ENCODE measurements at places on chromosomes 7 and 10. TPM values are rescaled to one million over a fixed set of nuclear protein-coding genes. Genes with fewer than 3 reads are reported as not detected.

- DNase-seq: no peak
These were observed 35.2 kb upstream of the GNA12 start for GRCh38 chr7:2879354-2879753.

DNA sequence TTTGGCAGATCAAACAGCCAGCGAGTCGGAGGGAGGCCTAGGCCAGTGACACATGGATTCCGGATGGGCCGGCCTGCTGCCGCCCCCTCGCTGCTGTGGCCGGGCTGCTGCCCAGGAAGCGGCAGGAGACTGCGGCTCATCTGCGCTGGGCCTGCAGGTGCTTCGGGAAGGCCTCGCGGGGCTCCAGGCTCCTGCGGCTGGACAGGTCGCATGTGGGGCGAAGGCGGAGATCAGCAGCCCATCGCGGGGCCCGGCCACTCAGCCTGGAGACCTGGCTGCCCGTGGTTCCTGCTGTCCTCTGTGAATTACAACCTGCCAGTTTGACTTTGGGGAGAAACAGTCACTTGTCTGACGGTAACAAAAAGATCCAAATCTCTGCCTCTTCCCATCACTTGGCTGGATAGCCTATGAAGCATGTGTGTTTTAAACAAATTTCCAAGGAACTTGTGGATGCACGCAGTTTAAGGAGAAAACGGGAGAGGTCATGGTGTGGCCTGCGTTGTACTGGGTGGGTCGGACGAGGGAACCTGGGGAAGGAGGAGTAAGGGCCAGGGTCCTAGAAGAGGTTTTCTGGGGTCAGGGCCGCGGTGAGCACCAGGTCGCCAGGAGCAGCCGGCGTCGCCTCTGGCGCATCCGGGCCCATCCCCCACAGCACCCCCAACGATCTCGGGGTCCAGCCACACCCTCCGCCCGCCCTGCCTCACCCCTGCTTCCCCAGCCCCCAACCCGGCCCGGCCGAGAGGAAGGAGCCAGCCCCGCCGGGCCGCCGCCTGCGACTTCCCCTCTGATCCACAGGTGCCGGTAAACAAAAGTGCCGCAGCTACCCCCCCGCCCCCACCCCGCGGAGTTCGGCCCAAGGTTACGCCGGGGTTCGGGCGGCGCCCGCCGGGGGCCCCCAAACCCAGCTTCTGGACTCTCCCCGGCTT, 1.6 kb downstream of the SPOCK2 start:
- no peak for DNase-seq

Gene TAS2R41
- total RNA-seq: not detected

- DNase-seq: no peak
These were observed 97.7 kb upstream of the RPA3 start for GRCh38 chr7:7816084-7816483.

- DNase-seq: no peak
These were observed 73.2 kb downstream of the TNS3 start for GRCh38 chr7:47508389-47509380.

Gene CDHR3
- 6.5 TPM for total RNA-seq

Gene MSMB
- not detected for total RNA-seq

- no peak for DNase-seq
These were observed 1.6 kb downstream of the MSRB2 start for GRCh38 chr10:23096802-23097549.

GRCh38 chr10:79042639-79043411, 25.9 kb upstream of the ZMIZ1 start:
- DNase-seq: no peak

DNA sequence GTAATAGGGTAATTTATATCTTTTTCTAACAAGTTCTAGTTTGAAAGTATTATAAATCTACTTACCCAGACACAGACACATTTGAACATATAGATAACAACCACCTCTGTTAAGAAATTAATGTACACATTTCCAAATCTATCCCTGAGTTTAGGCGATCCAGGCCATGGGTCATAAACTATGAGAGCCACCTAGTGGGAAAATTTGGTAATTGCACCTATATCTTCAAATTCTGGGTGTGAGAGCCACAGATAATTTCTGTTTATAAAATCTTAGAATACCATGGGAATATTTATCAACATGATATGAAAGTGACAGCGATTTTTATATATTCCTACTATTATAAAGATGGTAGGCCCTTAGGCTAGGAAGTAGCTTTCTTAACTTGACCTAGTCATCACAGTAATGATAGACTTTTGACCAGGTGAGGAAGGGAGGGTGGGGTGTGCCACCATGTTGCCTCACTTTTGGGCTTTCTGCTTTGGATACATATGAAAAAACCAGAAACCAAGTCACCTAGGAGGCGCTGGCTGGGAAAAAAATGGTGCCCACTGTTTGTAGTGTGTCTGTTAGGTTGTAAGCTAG, 8.0 kb upstream of the EPHA1 start:
- DNase-seq: no peak

DNA sequence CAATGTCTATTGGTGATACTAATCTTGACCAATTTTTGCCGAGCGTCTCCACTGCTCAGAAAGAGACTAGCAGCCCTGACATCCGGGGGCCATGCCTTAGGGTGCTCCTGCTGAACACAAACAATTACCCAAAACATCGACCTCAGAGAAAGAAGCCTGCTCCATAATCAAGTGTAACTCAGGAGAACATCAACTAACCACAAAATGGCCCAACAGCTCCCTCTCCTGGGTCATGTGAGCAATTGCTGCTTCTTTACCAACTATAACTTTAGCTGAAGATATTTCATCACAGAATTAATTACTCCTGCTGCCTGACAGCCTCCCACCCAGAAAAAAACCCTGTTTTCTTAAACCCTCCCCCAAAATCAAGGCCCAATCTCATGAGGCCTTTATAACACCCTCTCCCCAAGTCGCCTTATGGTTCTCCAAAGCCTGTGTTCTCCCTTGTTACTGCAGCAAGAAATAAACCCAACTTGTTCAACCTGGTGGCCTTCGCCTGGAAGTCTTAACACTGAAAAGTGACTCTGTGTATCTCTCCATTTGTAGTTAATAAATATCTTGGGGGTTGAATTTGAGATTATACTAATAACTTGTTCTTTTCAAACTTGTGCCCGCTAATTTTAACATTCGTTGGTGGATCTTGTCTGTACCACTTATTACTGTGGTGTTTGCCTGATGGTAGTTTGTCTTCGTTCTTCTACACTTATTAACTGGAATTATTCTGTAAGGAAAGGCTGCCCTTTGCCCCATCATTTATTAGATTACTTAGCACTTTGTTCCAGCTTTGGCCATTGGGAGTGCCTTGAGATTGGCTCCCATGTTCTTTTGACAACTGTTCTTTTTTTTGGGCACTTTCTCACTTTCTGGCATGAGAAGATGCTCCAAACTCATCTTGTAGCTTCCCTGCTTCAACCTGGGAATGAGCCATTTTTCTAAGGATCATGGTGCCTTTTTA, 21.2 kb upstream of the RAMP3 start:
- DNase-seq: peak; percentile 71

Gene FXYD4
- not detected for total RNA-seq

DNA sequence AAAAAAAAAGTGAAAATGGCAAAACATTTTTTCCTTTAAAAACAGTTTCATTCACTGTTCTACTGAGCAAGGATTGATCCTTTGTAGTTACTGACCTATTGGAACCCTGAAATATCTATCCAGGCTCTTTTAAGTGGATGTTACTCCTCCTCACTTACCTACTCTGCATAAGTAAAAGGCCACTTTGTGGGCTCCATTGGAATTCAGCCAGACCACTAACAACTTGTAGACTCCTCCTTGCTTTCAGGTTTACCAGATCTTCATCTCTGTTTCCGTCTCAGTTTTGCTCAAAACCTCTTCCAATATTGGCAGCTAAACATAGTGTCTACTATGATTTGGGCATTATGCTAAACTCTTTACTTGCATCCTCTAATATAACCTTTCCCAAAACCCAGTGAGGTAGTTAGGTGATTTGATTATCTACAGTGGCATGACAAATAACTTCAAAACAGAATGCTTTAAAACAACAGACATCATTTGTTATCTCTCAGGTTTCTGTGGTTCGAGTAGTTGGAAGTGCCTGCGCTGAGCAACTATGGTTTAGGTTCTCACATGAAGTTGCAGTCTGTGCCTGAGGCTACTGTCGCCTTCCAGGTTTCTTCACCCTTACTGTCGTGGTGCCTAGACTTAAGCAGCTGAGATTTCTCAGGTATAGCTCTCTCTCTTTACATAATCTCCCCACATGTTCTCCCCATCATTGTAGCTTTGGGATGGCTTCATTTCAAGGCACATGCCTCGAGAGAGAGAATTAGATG, 698.2 kb downstream of the REEP3 start:
- no peak for DNase-seq

GRCh38 chr10:5272065-5272803, 75.6 kb downstream of the AKR1C4 start:
- DNase-seq: no peak

Gene FFAR4
- total RNA-seq: 0.92 TPM

DNA sequence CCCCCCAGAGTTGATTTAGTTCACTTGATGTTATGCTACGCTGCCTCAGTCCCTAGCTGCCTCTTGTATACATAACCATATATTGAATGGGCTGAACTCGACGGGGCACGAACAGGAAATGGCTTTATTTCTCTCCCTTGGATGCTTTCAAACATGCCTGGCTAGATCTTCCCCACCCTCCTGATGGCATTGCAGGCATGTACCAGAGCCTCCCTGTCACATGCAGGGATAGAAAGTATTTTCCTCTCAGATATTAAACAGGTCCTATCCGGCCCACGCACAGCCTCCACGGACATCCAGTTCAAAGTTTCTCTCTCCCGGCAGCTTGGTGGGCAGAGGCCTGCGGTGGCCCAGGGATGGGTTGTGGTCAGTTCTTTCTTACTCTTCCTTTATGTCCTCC, 422.1 kb downstream of the RPS24 start:
- no peak for DNase-seq

Gene SPDYE18
- not detected for total RNA-seq

- no peak for DNase-seq
These were observed 805 bp downstream of the MSRB2 start for GRCh38 chr10:23095966-23096801.

GRCh38 chr10:14102056-14102455, 228.7 kb downstream of the FRMD4A start:
- no peak for DNase-seq

- no peak for DNase-seq
These were observed 70.6 kb downstream of the LHPP start for GRCh38 chr10:124532106-124532641.

Gene EBF3
- 0.64 TPM for total RNA-seq

Gene CXCL12
- total RNA-seq: 0.82 TPM

- no peak for DNase-seq
These were observed 59.4 kb downstream of the CUZD1 start for GRCh38 chr10:122786269-122786668.

Gene OR9A2
- not detected for total RNA-seq

DNA sequence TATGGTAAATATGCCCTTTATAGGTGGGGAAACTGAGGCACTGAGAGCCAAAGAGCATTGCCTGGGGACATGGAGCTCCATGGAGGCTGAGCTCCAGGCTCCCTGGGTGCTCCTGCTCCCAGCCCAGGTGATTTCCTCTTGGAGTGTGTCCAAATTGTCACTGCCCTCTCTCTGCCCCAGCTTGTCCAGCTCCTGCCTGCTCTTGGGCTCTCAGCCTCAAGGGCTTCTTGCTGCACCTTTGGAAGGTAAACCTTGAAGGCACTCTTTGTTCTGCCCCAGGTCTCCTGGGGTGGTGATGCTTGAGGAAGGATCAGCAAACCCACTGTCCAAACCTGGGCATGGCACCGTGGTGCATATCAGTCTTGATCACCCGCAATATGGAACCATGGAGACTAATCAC, 166.1 kb downstream of the RPS24 start:
- no peak for DNase-seq

GRCh38 chr7:42790196-42790595, 121.7 kb downstream of the C7orf25 start:
- no peak for DNase-seq

- DNase-seq: no peak
These were observed 98.9 kb downstream of the WDR11 start for GRCh38 chr10:120950051-120950561.

GRCh38 chr10:2262333-2262732, 525.0 kb upstream of the ADARB2 start:
- no peak for DNase-seq

DNA sequence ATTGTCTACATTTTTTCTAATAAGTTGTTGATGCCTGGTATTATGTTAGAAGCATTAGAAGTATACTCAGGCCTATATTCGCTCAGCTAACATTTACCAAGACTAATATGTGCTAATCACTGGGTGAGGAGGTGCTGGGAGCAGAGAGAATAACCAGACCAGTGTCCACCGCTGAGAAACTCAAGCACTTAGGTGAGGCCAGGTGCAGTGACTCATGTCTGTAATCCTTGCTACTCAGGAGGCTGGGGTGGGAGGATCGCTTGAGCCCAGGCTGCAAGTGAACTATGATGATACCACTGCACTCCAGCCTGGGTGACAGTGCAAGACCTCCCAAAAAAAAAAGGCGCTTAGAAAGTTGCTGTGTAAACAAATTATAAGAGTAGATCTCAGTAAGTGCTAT, 182.2 kb upstream of the AOAH start:
- DNase-seq: no peak

DNA sequence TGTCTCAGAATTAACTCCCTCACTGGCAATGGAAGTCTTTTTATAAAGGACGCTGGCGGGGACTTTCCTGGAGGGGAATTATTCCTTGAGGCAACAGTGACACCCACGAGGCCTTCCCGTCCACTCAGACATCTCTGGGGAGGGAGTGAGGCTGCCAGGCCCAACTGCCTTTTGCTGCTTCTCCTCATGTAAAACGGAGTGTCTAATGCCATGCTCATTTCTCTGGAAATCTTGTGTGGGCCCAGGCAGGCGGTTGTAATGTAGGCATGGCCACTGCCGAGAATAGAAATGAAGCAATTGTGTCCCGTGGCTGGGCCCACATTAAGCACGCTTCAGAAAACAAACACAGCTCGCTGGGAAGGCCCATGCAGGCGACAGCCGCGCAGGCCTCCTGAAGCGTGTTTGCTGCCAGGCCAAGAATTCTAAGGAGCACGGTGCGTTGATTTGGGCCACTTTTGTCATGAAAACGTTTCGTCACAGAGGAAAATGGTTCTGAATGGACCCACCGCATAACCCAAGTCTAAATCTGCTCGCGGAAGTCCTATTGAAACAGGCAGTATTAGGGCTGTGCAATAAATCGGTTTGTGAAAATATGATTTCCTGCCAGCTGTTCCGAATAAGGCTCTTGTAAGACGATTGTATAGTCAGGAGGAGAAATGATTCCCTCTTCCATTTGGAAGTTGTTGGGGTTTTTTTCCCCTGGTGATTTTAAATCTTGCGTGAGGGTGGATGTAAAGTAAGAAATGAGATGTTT, 104.2 kb upstream of the CHST15 start:
- DNase-seq: no peak

GRCh38 chr7:48098846-48099245, 9.8 kb downstream of the UPP1 start:
- no peak for DNase-seq

Gene FRMPD2
- total RNA-seq: not detected

DNA sequence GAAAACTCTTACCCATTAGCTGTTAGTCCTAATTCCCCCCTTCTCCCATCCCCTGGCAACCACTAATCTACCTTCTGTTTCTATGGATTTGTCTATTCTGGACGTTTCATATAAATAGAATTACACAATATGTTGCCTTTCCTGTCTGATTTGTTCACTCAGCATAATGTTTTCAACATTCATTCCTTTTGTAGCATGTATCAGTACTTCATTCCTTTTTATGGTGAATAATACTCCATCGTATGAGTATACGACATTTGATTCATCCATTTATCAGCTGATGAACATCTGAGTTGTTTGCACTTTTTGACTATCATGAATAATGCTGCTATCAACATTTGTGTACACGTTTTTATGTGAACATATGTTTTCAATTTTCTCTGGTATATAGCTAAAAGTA, 4.4 kb upstream of the FRAT1 start:
- no peak for DNase-seq

All from Panc1 (cell line).